AG08396 (cell line): ENCODE measurements at places on chromosomes 7 and 10.

DNA sequence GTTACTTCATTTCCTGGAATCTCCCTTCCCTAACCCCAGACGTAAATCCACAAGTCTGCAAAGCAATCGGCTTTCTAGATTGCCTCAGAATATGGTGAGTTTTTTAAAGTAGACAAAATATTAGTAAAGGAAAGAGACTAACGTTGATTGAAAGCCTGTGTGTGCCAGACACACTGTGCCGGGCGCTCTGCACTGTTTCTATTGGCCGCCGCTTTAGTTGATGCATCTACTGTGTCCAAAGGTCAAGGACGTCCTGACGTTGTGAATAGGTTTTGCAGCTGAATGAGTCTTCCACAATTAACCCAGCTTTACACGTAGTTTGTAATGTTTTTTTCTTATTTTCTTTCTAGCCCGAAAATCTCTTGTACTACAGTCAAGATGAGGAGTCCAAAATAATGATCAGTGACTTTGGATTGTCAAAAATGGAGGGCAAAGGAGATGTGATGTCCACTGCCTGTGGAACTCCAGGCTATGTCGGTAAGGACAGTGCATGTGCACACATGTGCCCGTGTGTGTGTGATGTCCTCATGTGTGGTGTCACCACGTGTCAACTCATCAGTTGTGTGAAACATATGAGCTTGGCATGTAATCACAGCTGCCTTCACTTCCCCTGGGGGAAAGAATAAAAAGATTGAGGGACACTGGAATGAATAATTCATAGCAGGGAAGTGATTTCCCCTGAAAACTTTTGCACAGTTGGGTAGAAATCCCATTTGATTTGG, 232.0 kb downstream of the CCDC3 start:
- no peak for DNase-seq

- no peak for DNase-seq
Observed at GRCh38 chr10:6431186-6431585, 148.9 kb downstream of the PRKCQ start.

DNA sequence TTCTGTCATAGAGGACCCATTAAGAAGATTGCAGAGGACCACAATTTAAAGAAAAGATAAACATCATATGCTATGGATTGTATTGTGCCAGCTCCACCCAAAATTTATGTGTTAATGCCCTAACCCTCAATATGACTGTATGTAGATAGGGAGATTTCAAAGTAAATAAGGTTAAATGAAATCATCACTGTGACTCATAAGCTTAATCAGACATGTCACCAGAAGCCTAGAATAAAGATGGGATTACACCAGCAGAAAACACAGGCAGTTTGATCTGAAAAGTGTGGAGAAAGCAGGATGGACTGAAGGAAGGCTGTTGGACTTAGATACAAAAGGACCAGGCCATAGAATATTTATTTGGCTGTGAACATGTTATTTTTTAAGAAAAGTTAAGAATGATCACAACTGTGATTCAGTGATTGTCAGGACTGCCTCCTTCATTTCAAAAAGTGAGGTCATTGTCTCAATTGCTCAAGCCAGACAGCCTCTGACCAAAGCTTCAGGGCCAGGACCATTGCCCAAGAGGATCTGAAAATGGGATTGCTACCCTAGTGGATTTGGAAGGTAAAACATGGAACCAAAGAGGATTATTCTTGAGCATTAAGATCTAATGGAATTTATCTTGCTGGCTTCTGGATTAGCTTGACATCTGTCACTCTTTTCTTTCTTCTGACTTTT, 270.8 kb upstream of the POM121L12 start:
- no peak for DNase-seq

DNA sequence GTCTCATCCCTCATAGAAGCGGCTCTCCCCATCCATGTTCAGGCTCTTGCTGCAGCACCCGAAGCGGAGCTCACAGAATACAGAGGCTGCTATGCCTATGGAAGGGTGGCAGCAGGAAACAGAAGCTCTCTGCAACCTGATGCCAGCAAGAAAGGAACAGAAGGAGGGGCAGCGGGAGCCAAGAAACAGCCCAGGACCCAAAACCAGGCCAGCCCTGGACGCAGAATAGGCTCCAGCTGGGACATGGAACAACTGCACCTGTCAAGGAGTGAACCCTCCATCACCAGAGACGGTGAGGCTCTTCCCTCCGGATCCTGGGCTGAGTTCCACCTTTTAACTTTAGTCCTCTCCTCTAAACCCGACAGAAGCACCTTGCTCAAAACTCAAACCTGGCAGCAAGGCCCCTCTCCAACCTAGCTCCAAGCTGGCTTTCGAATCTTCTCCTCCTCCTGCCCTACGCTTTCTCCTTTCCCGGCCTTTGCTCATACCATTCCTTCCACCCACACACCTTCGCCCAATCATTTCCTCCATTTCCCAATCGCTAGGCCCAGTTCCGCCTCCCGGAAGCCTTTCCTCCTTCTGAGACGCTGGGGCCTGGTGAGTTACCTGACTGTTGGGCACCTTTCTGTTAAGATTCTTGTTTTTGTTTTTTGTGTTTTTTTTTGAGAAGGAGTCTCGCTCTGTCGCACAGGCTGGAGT, 122.8 kb upstream of the ZNF92 start:
- DNase-seq: no peak
